Stimulated activated CD4-positive, alpha-beta T cell treated with anti-CD3 and anti-CD28 coated beads, Interleukin-1b, Interleukin-23, amount 100 ng/mL, for 1 hour (primary cell): ENCODE measurements at places on chromosomes 4 and X.

- DNase-seq, result no peak
These were observed 5.2 kb upstream of the NDNF start for GRCh38 chr4:121077496-121077895.

GRCh38 chr4:136864604-136865185 lies 667.6 kb downstream of the PCDH18 start:
- DNase-seq, result no peak

DNA sequence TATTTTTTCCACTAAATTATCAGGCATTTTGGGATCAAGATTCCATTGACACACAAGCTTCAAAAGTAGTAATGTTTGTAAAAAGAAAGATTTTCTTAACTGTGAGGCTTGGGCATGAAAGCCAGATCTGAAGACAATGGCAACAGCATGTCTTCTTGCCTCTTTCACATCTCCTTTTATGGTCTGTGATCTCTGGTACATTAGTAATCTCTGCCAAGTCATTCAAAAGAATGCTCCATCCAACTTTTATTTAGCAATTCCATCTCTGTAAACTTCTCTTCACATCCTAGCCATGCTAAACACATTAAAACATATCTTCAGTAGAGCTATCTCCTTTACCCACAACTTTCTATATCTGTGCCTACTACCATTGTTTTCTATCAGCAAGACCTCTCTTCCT lies 465.4 kb downstream of the FAT4 start:
- no peak for DNase-seq

DNA sequence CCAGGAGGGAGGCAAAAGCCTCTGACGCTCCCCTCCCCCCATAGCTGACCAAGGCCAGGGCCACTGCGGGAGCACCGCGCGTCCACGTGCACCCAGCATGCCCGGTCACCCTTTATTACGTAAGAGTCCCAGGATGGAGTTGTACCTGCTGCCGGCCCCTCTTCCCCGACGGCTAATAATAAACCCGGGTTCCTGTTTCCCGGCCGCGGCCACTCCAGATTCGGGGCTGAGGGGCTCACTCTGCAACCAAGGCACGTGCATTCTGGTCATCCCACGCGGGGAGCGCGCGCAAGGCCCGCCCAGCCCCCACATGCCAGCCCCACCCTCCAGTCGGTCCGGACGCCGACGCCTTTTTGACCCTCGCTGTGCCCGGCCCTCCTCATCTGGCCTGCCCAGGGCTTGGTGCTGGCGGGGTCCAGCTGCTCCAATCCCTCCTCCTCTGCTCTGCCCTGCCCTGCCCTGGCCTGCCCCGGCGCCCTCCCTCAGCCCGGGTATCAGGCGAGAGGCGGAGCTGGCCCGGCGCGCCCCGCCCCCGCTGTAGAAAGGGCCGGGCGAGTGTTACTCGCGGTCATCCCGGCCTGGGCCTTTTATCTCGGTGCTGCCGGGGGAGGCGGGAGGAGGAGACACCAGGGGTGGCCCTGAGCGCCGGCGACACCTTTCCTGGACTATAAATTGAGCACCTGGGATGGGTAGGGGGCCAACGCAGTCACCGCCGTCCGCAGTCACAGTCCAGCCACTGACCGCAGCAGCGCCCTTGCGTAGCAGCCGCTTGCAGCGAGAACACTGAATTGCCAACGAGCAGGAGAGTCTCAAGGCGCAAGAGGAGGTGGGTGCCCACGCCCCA lies 2.6 kb downstream of the MID1IP1 start:
- DNase-seq, result peak; percentile 32

GRCh38 chr4:687048-687970 lies 1.6 kb downstream of the SLC49A3 start:
- no peak for DNase-seq

- DNase-seq, result no peak
These were observed 25.4 kb downstream of the TMSB4X start for GRCh38 chrX:13000301-13000811.

- no peak for DNase-seq
These were observed 255.4 kb downstream of the ARHGAP10 start for GRCh38 chr4:147987252-147987651.

DNA sequence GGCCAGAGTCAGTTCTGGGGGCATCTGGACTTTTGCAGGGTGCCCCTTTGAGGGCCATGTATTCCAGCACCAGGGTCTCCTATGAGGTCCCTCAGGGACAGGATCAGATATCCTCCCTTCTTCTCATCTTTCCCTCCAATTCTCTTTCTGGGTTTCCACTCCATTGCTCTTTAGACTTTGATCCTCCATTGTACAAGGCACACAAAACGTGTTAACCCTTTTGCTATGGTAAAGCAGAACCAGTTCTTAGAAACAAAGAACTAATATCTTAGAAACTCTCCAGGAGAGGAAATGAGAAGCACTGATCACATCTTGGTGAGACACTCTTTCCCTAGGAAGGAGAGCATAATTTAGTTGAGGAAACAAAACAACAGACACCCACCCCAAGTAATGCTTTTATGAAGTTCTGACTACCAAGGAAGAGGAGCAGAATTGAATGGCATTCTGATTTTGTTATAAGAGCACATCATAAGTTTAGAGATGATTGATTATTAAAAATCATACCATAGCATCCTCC lies 200.7 kb upstream of the NPY2R start:
- no peak for DNase-seq

- no peak for DNase-seq
These were observed 85.4 kb downstream of the SHISA3 start for GRCh38 chr4:42482516-42483327.

GRCh38 chrX:12777670-12778069 lies 13.5 kb upstream of the PRPS2 start:
- DNase-seq, result no peak

GRCh38 chr4:166144607-166145006 lies 271.6 kb downstream of the TLL1 start:
- no peak for DNase-seq

- no peak for DNase-seq
These were observed 8.6 kb upstream of the ZNF157 start for GRCh38 chrX:47361538-47362511.

GRCh38 chr4:108644237-108644636 lies 6.2 kb upstream of the OSTC start:
- no peak for DNase-seq

DNA sequence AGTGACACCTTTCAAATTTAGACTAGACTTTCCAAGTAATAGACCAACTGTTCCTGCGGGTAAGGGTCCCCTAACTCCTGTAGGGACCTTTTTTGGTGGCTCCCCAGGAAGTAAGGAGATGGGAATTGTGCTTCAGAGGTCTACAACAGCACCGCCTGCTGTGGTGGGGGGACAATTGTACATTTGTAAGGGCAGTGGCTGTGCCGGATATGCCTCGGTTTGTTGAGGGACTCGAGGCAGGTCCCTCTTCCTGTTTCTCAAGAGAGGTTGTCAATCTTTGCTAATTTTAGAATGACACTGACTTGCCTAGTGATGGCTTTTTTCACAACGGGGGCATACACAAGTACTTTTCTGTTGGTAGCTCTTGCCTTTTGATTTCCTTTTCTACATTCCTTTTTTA lies 15.5 kb upstream of the HSD17B11 start:
- no peak for DNase-seq

DNA sequence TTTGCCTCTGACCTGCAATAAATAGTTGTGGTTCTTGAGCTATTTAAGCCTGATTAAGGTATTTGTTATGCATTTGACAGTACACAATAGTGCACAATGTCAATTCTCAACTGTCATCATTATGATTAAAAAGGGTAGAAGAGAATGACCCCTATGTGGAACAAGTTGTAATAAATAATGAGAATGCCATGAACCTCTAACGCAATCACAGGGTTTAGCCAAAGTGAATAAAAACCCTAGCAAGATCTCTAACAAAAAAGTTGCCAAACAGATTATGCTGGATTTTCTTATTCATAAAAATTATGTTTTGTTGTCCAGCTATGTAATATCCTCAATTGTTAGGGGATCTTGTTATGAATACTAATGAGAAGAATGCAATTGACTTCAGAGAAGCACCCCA lies 387.4 kb downstream of the GPAT3 start:
- no peak for DNase-seq

GRCh38 chr4:70544279-70544868 lies 26.0 kb downstream of the AMTN start:
- no peak for DNase-seq

- no peak for DNase-seq
These were observed 310.8 kb downstream of the AFF2 start for GRCh38 chrX:148811236-148811635.

DNA sequence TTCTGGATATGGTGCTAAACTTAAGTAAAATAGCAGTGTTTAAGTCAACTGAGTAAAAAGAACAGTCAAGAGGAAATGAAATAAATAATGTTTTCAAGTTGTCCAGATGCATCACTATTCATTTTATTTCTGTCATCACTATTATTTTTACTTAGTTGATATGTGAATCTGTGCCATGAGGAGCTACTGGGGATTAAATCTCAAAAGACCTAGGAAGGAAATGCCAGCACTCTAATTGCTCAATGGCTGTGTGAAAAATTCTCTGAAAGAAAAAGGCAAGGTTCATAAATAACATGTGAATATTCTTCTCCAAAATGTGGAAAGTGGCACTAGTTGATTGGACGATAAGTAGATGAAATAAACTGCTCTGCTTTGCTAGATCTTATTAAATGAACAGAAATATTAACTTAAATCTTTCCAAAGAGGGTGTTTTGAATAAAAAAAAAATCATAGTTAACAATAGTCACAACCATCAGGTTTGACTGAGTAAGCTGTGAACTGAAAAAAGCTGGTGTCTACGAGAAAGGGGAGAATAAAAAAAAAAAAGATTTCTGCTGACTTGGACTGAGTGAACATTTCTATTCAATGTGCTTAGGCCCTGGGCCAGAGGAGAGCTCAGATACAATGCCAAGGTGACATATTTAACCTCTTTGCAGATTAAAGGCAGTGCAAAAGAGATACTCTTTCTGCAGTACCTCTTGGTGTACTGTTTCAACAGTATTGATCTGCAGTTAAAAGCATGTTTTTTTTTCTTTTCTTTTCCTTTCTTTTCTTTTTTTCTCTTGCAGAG lies 1.6 kb downstream of the SPARCL1 start:
- no peak for DNase-seq

- DNase-seq, result no peak
These were observed 100.8 kb upstream of the USP38 start for GRCh38 chr4:143083756-143084472.

DNA sequence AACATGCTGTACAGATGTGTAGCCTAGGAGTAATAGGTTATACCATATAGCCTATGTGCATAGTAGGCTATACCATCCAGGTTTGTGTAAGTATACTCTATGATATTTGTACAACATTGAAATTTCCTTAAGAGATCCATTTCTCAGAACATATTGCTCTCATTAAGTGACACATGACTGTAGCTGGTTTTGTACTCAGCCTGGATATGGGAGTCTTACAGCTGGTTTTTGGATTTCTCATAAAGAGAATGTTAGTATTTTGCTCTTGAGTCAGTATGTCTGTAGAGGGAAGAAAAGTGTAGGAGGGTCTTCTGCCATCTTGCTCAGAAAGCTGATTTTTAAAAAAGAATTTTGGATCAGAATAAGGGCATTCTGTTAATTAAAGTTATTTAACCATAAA lies 85.3 kb downstream of the SMARCA5 start:
- no peak for DNase-seq

DNA sequence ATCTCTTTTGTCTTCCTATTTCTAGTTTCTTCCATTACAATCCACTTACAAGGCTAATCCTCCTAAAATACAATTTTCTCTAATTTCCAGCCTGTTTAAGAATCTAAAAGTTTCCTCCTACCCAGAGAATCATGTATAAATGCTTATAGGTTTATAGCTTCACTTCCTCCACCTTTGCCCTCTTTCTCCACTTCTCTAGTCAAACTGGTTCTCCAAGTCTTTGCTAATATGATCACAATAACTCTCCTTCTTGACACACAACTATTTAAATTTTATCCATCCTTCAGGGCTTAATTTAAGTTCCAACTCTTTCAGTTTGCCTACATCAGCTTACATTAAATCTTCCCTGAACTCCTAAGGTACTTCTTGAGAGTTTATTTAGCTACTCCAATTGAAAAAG lies 69.2 kb downstream of the RPS6KA6 start:
- DNase-seq, result no peak

DNA sequence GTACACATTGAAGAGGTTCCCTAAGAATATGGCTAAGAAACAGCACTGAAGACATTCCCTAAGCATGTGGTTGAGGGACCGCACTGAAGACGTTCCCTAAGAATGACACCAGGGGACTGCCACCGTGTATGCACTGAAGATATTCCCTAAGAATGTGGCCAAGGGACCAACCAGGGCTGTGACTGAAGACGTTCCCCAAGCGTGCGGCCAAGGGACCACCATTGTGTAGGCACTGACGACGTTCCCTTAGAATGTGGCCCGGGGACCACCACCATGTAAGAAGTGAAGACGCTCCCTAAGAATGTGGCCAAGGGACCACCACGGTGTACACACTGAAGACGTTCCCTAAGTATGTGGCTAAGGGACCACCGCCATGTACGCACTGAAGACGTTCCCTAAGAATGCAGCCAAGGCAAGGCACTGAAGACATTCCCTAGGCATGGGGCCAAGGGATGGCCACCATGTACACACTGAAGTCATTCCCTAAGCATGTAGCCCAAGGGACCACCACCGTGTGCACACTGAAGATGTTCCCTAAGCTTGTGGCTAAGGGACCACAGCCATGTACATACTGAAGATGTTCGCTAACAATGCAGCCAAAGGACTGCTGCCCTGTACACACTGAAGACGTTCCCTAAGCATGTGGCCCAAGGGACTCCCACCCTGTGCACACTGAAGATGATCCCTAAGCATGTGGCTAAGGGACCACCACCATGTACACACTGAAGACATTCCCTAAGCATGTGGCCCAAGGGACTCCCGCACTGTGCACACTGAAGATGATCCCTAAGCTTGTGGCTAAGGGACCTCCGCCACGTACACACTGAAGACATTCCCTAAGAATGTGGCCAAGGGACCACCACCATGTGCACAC lies 22.0 kb downstream of the DHRSX start:
- no peak for DNase-seq
